ENCODE measurements at places on chromosomes 3 and 15.

DNA sequence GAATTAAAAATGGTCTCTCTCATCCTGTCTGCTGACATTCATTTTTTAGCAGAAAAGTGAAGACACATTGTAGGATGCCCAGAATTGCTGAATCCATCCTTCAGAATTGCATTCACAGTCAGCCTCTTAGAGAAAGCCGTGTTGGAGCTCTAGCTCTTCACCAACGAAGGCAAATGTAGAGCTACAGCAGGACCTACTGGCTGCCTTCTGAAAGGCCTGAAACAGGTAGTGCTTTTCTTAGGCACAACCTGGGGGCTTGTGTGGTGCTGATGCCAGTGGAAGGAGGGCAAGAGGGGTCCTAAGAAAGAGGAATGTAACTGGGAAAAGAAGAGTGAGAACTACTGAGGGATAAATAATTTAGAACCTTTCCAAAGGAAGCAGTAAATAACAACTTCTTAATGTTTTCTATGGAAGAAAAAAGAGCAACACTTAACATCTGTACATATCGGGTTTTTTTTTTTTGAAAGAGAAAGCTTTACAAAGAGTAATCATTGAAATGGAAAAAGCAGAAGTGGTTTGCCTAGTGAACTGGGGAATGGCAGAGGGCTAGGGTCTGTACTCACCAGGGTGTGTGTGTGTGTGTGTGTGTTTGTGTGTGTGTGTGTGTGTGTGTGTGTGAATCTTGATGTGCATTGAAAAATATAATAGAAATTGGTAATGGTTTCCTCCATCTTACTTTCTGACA lies 297.8 kb downstream of the SATB1 start:
- no peak for DNase-seq

- DNase-seq = no peak
Measured at GRCh38 chr3:18345015-18345367, 80.1 kb downstream of the SATB1 start.

DNA sequence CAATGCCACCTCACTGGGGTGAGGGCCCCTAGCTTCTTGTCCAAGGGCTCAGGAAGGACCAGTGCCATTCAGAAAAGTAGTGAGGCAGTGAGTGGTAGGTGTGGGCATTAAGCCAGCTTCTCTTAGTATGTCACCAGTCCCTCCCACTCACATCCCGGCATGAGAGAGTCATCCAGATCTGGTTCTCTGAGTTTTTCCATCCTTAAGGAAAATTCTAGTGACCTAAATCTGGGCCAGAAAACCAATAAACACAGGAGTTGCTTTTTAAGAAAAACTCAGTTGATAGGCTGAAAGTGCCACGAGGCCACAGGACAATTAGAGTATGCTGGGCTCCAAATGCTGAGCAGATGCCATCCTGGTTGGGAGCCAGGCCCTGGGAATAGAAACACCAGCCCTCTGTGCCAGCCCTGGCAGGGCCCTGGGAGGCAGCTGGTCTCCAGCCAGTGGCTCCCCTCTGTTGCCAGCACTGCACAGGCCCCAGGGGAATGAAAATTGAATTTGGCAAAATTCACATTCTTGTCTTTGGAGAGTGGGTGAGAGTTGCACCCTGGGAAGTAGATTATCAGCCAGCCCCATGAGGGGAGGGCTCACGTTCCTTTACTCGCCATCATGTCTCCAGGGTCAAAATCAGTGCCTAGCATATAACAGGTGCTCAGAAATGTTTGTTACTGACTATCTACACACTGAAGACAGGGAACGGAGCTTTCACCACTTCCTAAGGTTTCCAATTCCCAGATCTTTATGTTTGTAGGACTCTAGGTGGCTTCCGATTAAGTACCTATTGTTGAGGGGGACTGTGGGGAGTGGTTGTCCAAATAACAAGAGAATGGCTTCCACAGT lies 52.8 kb downstream of the FAM43A start:
- no peak for DNase-seq

- peak; percentile 16 for DNase-seq
Measured at GRCh38 chr3:177835008-177835407, 637.7 kb upstream of the TBL1XR1 start.

DNA sequence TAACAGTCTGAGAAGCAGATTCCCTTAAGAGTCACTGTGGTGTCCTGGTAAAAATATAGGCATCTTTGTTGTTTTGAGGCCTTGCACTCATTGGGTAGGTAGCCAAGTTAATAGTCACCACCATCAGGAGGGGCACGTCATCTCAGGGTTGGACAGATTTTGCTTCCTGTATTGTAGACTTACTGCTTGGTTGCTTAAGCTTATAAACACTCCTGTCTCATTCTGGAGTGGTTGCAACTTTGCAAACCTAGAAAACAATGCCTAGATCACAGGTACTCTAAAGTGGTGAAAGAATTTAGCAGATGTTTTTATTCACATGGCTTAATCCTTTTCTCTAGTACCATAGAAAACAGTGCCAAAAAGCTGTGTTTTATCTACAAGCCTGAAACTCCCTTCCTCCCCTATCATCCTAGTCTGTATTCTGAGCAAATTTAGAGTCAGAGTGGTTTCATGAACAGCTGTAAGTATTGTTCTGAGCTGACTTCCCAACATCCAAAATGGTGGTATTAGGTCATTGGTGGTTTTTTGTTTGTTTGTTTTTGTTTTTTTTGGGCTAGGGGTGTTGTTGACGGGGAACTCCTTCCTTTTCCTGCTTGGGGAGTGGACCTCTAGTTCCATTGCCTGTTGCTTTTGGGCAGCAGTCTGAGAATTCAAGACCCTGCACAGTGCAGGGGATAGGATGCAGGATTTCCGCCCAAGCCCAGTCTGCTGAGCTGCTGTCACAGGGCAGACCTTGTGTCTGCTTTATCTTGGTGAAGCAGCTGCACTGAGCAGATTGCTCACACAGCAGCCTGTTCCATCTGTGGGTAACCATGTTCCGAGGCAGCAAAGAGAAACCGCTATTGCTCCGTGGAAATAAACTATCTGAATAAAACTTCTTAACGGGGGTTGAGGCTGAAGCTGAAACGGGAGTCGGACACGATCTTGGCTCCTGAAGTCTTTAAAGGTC lies 202.0 kb downstream of the AKAP13 start:
- DNase-seq = no peak

DNA sequence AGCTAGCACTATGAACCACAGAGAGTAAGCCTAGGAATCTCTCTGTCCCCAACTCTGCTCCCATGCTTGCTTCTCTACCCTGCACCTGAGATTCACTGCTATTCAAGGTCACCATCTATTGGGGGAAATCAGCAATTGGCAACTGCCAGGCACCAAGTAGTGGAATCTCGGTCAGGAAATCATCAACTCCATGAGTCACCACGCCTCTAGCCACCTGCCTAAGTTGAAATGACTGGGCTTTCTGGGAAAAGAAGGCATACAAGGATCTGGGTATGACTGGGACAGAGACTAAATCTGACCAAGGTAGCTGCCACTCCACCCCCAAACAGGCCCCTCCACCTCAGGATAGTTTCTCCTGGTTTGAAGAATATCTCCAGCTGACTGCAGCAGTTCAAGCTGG lies 464.1 kb upstream of the CBLB start:
- DNase-seq = no peak

GRCh38 chr15:96218623-96219455 lies 111.7 kb upstream of the NR2F2 start:
- DNase-seq = no peak

- no peak for DNase-seq
Measured at GRCh38 chr15:28923726-28924280, 38.0 kb downstream of the APBA2 start.
